ENCODE measurements at places on chromosomes 6 and 20.
A peak's percentile ranks its signal among the peaks of the same experiment; 100 is the strongest.

DNA sequence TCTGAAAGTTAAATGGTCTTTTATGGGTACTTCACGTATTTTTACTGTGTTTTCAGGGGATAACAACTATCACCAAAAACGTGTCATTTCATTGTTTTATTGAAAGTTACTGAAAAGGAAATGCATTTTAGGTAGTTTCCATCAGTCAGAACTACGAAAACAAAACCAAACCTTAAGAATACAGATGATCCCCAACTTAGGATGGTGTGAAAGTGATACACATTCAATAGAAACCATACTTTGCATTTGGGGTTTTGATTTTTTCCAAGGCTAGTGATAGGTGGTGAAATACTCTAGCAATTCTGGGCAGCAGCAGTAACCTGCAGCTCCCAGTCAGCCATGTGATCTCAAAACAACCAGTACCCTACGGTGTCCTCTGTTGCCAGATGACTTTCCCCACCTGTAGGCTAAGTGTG is 25.9 kb upstream of the EFHC1 start:
- no peak for DNase-seq

- DNase-seq = no peak
These were observed 169.8 kb downstream of the ERMARD start for GRCh38 chr6:169921217-169921616.

- DNase-seq = no peak
These were observed 123.6 kb upstream of the LRFN2 start for GRCh38 chr6:40710626-40711330.

DNA sequence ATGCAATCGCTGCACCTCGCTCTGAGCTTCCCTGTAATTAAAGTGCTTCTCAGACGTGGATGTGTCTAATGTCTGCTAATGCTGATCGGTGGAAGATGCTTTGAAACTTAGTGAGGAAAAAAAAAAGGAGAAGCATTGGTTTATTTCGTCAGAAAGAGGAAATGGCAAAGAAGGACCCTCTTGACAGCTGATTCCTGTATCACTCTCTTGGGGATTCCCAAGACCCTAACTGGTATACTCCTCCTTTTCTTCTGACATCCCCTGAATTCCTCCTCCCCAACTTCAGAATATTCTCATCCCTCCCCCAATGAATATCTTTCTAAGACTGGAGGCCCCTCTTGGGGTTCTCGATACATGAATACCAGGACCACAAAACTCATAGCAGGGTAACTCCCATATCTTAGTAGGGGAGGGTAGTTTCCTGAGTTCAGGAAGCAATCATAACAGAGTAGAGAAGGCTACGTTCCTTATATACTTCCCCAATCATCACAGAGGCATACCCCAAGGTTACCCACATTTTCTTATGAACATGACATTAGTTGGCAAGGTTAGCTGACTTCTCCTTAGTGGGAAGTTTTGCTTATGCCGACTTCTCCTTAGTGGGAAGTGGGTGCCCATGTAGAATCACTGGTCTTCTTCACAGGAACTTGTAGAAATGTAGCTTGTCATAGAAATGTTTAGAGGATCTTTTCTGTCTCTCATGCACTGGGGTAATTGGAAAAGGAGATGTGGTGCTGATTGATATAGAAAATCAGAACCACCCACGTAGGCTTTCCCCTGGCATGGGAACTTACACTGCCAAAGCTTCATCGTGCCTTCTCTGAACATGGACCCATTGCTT is 63.8 kb upstream of the ATXN1 start:
- DNase-seq = no peak

DNA sequence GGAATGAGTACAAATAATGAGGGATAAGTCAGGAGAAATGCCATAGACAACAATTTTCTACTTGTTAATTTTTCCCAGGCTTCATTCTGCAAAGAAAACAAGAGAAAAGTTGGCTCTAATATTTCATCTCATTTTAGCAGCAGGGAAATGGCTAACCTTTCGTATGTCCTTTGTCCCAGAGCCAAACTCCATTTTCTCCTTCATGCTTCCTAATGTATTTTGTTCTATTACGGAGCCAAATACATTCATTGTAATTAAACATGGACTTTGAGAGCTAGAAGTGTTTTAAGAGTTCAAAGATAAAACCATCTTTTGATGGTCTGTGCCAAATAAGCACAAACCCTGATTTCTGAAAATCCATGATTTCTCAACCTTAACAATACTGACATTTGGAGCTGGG is 136.9 kb downstream of the PTCHD4 start:
- no peak for DNase-seq

DNA sequence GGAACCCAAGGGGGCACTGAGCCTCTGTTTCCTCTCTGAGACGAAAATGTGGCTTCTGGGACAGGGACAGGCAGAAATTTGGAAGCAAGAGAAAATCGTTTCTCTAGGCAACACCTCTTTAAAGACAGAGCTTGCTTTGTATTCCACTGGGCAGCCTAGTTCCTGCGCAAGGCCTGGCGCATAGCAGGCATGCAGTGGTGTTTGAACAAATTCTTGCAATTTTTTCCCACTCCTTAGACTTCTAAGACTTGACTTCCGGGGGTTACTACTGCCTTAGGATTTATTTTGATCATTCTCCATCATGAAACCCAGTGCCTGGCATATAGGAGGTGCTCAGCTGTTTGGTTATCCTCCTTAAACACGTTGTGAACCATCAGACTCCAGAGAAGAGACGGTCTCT is 249.0 kb upstream of the KCNG1 start:
- no peak for DNase-seq

DNA sequence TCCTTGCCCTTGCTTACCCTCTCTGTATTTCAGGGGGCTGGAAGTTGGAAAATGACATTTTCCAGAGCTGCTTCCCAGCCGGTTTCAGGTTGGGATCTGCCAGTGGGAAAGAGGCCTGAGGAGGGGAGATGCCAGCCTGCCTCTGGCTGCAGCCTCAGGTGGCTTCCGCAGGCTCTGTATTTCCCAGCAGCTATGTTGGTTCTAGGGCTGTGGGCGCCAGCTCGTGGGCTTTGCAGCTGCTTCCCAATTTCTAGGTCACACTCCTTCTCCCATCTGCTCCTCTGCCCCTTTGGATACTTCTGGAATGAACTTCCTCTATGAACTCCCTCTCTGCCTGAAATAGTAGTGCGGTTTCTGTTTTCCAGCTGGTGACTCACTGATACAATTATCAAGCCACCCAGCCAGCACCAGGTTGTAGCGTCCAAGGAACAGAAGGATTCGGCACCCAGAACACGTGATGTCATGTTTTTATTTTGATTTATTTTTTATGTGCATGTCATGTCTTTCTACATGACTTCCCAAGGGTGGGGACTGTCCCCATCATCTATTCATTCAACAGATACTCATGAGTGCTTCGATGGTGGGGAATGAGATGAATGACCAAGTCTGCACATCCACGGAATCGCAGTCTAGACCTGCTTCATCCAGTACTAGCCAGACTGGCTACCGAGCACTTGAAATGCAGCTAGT is 38.0 kb downstream of the TGM2 start:
- peak; percentile 70 for DNase-seq

GRCh38 chr20:53652090-53652858 is 58.6 kb upstream of the ZNF217 start:
- DNase-seq = no peak

DNA sequence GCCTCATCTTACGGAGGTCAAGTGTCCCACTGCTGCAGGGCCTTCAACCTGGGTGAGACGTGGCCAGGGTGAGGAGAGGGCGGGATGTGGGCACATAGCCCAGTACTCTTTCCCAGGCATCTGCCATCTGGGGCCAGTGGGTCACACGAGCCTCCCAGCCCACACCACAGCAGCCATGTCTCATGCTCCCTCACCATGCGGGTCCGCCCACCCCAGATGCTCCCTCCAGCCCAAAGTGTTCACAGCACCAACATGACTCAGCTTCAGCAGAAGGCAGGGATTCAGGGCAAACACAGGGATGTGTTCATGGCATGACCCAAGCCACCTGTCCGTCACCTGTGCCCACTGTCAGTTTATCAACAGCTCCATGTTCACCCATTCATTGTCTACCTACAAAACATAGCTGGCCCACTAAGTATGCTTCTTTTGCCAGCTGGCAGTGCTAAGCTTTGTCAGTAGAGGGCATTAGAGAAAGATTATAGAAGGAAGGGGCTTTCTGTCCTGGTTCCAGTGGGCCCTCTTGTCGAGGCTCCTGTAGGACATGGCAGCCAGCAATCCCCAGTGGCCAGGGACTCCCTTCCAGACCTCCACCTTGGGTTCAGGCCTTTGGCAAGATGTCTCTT is 109.2 kb downstream of the FOXF2 start:
- no peak for DNase-seq

- DNase-seq = no peak
These were observed 242.4 kb upstream of the MAP3K7 start for GRCh38 chr6:90829311-90829710.

- no peak for DNase-seq
These were observed 102.5 kb downstream of the OGFRL1 start for GRCh38 chr6:71391126-71391525.

GRCh38 chr6:16277101-16277981 is 39.0 kb downstream of the GMPR start:
- peak; percentile 68 for DNase-seq

GRCh38 chr6:33205191-33206026 is 954 bp downstream of the HSD17B8 start:
- DNase-seq = peak; percentile 28

DNA sequence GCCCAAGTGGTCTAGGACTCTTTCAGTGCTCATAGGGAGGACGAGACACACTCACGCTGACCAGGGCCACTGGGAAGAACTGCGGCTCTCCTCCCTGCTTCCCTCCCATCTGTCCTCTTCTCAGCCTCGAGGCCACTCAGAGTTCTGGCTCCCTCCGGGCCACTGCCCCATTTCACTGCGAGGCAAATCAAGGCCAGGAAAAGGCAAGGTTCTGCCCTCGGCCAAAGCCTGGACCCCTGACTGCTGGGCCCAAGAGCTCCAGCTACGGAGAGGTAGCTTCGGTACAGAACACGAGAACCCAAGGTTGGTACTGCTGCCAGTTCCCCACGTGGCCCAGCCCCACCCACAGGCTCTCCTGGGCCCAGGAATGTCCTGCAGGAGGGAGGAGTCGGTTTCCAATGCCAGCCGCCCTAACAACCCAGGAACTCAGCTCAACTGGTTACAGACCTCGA is 14.7 kb downstream of the PI16 start:
- peak; percentile 59 for DNase-seq

DNA sequence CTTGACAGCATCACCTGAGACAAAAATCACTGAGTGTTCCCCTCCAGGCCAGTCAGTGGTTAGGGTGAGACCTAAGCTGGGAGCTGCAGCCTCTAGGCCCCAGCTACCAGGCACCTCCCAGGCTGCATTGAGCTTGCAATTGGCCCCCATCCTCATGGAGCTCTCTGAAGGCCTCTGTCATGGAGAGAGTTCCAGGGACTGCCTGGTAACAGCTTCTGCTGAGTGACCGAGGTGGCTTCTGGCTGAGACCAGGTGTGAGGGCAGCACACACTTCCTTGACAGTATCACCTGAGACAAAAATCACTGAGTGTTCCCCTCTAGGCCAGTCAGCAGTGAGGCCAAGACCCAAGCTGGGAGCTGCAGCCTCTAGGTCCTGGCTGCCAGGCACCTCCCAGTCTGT is 283.0 kb downstream of the SMOC2 start:
- DNase-seq = no peak

DNA sequence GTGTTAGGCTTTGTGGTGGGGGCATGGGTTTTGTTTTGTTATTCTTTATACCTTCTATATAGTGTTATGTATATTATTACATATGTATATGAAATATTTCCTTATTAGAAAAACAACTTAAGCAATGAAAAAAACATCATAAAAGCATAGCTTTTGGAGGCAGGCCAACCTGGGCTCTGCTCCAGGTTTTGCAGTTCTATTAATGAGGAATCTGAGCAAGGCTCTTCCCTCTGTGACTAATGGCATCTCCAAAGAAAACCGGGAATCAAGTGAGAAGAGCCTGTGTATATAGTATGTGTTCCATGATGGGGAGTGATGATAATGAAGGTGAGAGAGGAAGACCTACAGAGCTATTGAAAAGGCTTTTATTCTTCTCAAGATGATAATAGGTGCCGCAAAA is 291.1 kb downstream of the CLIC5 start:
- DNase-seq = no peak

DNA sequence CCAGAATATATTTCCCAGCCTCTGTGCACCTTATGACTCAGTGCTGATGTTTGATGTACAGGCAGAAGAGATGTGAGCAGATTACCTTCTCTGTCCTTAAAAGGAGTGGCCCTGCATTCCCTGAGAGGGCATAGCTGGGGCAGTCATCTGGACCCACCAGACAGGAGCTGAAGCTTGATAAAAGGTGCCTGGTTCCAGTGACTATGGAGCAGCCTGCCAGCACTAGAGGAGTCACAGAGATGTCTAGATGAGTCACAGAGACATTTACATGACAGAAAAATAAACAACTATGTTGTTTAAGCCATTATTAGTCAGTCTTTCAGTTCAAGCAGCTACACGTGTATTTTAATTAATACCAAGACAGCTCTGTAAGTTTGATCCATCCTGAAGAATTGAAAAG is 237.1 kb upstream of the MOCS1 start:
- no peak for DNase-seq

GRCh38 chr6:144316862-144317195 is 31.7 kb downstream of the UTRN start:
- DNase-seq = no peak

GRCh38 chr20:1491281-1491840 is at the start of gene SIRPB2:
Gene SIRPB2 (minus strand): TSS chr20:1491420. CDS start chr20:1491359, 61 bp downstream.
- no peak for DNase-seq

GRCh38 chr6:87913974-87914373 is 133.7 kb upstream of the SPACA1 start:
- DNase-seq = no peak

DNA sequence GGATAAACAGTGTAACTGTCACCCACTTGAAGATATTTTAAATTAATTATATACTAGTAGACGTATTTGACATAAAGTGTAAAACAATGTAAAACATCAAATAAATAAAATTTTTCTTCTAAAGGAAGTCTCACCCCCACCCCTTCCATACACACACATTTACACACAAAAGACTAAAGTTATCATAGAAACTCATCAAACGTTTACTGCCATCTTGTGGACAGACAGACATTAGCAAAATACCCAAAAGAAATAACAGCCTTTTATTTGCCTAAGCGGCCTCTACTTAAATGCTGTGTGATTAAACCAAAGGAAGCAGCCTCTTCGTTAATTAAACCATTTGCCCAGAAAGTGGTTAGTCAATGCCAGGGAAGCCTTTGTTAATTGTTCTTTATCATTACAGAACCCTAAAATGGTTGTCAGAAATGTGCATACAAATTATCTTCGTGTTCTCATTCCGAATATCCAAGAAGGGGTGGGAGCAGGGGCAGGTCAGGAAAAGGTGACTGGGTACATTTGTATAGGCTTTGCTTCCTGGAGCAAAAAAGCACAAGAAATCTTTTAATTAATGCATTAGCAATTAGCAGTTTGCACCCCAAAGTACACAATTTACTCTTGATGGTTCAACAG is 176.2 kb upstream of the SASH1 start:
- DNase-seq = no peak

- no peak for DNase-seq
These were observed 76.2 kb downstream of the CDH26 start for GRCh38 chr20:60034231-60035110.

GRCh38 chr6:47687432-47687831 is 10.9 kb upstream of the ADGRF4 start:
- DNase-seq = no peak
